Activated naive CD4-positive, alpha-beta T cell treated with anti-CD3 and anti-CD28 coated beads, Interleukin-2, amount 50 U/mL, for 72 hours (primary cell): ENCODE measurements at places on chromosomes 6 and 20.

DNA sequence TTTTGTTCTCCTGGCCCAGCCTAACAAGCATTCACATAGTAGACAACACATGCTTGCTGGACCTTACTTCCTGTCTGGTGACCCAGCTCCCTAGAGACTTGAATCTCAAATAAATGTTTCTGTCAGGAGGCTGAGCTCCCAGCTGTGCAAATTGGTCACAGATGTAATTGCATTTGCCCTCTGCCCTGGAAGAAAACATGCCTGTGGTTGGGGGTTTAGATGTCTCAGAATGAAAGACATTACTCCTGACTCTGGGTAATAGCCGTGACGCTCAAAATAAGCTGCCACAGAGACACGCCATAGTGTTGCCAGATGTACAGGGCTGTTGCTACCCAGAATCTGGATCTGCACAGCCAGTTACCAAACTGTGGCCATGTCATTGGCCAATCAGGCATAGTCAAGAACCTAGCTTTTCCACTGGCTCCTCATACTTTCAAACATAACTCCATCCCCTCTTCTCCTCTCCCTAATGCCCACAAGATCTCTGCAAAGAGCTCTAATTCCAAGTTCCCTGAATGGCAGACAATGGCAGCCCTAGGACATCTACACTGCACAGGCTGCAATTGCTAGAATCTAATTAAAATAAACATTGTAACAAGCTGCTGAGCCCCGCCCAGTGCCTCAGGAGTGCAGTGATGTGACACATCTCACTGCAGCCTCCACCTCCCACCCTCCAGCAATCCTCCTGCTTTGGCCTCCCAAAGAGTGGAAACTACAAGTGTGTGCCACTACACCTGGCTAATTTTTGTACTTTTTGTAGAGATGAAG is 32.8 kb upstream of the GMPR start:
- no peak for DNase-seq

DNA sequence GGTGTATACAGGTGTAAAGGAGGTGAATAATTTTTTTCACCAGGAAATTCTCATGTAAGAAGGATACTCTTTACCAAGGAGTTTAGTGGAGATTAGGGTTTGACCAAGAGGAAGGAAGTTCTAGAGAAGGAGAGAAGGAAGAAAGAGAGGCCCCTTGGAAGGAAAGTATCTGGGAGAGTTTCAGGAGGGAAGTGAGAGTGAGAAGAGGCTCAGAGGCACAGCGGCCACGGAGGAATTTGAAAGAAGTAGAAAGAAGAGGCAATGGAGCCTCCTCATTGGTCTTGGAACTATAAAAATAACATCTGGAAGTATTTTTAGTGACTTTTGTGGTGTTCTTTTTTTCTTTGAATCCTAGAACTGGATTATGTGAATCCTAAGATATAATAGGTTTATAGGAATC is 50.8 kb upstream of the MCUR1 start:
- DNase-seq = no peak

- DNase-seq = no peak
Observed at GRCh38 chr6:13184089-13184468, 144.3 kb downstream of the TBC1D7 start.

DNA sequence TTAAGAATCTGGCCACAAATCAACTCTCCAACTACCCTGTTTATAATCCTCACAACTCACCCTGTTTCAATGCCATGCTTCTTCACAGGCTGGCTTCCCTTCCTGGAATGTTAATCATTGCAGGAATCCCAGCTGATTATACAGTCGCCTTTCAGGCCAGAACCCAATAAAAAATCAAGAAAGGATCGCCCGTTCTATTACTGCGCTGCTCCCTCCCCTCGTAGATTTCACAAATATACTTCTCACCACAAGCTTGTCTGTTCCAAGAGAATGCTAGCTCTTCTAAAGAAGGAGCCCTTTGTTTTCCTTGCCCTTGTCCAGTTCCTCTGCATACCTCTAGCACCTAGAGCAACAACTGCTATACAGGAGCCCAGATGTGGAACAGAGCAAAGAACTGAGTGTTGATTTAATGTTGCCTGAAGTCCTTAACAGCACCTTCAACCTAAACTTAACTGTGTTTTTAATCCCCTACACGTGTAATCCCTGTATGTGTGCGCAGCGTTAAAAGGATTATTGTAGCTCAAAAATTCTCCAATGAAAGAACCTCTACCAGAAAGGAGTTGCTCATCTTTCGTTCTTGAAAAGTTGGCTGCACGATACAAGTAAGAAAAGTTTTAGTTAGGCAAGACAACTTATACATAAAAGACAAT is 988 bp downstream of the ECHDC1 start:
- no peak for DNase-seq

DNA sequence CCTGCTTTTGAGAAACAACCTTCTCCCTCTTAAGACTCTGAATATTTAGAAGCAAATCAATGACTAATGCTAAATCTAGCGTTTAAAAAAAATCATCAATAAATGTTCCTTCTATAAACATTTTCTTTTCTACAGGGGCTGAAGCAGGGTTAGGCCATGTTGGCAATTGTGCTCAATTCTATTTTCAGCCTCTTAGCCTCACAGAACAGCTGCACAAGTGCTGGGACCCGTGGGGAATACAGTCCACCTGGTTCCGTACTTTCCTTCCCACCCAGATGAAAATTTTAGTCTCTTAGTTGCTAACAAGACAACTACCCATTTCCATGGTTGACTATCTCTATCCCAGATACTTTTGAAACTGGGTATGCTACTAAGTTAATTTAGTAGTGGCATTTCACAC is 138.6 kb downstream of the RPS12 start:
- no peak for DNase-seq

DNA sequence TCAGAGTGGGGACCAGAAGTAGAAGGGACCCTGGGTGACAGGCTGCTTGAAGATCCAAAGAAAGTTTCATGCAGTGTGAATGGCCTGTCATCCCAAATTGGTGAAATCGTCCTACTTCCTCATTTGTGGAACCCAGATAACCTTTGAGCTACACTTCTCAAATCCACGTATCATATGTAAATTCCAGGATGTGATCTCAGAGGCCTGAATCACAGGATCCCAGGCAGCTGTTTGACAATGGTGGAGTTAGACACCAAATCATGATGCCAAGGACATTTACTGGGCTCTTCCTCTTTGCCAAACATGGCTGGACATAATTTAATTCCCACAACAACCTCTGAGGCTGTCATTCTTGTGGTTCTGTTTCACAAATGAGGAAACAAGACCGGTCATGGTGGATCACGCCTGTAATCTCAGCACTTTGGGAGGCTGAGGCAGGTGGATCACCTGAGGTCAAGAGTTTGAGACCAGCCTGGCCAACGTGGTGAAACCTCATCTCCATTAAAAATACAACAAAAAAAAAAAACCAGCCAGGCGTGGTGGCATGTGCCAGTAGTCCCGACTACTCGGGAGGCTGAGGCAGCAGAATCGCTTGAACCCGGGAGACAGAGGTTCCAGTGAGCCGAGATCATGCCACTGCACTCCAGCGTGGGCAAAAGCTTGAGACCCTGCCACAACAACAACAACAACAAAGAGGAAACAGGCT is 39.9 kb upstream of the TTPAL start:
- no peak for DNase-seq

- DNase-seq = no peak
Observed at GRCh38 chr20:40431611-40432010, 257.4 kb downstream of the MAFB start.

DNA sequence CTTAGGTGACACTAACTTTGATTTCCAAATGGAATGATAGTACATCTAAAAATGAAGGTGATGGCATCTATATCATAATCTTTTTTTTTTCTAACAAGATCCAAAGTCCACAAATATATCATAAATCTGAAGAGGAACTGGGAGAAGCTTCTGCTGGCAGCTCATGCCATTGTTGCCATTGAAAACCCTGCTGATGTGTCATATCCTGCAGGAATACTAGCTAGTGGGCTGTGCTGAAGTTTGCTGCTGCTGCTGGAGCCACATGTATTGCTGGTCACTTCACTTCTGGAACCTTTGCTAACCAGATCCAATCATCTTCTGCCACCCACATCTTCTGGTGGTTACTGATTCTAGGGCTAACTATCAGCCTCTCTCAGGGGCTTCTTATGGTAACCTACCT is 27.4 kb upstream of the KHDC1 start:
- DNase-seq = no peak

GRCh38 chr6:125154118-125154760 is 666 bp downstream of the TPD52L1 start:
- no peak for DNase-seq

- DNase-seq = peak; percentile 70
Observed at GRCh38 chr20:347640-348484, 951 bp downstream of the NRSN2 start.

- DNase-seq = peak; percentile 73
Observed at GRCh38 chr6:89352278-89353117, at the start of gene UBE2J1. UBE2J1 (minus strand) TSS chr6:89352722; CDS start chr6:89352569, 153 bp downstream.

DNA sequence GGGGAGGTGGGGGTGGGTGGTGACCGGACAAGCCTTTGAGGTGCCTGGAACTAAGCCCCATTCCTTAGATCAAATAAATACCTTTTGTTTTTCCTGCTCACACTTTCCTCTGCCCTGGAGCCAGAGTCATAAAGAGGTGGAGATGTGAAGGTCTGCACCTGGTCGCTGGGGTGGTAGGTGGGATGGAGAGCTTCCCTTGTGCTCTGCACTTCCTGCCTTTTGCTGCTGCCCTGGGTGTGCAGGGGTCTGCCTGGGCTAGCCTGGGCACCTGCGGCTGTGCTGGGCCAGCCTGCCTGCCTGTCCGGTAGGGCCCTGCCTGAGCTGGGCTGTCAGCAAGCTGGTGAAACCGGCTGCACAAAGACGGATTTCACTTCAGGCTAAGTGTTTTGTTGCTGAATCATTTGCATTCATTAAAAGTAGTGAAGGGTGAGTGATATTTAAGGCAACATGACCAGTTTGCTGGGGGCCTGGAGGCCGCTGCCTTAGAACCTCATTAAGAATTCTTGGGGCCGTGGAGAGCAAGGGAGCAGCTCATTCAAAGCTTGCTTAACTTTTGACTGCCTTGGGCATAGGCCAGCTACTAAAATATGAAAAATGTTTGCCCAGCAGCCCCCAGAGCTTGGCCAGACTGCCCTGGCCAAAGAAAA is 20.5 kb downstream of the PTK7 start:
- no peak for DNase-seq

DNA sequence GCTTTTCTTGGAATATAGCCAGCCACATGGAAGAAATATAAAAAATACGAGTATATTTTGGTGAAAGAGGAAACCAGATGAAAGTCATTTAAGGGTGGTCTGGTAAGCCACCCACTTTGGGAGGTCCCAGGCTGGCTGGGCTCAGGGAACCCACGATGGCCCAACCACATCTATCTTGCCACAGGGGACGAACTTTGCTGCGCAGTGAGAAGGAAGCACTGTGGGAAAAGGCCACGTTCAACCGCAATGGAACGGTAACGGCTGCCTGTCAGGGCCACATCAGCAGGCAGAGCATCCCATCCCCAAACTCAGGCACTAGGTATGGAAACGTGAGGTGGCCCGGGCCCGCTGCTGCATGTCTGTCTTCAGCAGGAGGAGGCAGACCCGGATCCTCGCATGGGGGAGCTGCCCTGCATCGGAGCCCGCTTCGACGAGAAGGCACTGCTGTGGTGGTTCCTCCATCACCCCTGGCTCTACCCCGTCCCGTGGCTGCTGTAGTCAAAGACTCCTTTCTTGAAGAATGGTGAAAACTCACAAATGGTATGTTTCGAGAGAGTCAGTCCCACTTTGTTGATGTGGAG is 300.4 kb downstream of the KIF16B start:
- DNase-seq = no peak

DNA sequence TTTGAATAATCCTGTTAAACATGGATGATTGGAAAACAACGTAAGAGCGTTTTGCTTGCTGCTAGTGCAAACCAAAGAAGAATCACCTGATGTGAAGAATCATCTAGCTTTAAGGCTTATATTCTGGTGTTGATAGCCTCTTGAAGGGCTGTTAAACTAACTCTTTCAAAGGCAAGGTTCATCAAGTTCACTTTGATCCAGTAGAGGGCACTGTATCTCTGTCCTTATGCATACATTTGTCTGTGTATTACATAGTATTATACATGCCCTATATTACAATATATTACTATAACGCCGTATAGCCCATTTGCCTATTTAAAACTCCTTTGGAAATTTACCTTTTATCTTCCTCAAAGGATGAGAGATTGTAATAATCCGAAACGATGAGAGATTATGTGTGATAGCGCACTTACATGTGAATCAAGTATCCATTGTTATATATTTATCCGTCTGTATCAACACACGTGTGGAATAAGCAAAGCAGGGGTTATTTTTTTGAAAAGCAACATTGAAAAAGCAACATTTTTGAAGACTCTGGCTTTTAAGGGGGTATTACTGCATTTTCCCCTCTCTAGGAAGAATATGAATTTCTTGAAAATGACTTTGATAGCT is 50.8 kb upstream of the NRN1 start:
- peak; percentile 10 for DNase-seq
